ENCODE measurements at places on chromosomes 5 and 9.

GRCh38 chr9:7212101-7212500 is 454.3 kb downstream of the KDM4C start:
- DNase-seq = no peak

- no peak for DNase-seq
These were observed 211.2 kb downstream of the GADD45G start for GRCh38 chr9:89815903-89816573.

- DNase-seq = no peak
These were observed 3.9 kb upstream of the NEURL1B start for GRCh38 chr5:172637110-172637580.

DNA sequence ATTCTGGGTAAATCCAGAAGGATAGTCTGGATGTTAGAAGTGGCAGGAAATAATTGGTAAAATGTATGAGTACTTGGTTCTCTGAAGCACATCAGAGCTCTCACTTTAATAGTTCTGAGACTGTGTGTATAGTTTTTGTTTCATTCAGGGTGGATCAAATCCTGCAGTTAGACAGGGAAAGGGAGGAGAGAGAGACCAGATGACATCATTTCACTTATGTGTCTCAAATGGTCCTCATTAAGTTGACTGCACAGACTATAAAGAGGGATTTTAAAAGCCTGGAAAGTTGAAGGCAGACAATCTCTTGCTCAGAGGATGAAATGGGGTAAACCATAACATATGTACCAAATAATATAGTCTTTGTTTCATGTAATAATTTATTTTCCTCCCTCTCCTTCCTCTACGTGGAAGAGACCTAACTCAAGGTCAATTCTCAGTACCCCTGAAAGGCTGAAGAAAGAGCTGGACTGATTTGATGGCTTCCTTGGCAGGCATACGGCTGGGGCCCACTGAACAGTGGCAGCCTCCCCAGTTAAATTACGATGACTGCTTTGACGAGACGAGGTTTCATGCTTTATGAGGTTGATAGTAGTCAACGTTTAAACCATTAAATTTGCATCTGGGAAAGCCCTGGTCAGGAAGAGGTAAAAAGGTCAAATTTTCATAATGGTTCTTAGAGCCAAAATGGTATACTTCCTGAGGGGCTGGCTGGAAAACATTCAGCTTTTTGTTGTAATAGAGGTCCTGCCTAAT is 395.1 kb upstream of the RPS23 start:
- DNase-seq = no peak

GRCh38 chr5:103393101-103393754 is 134.7 kb downstream of the MACIR start:
- no peak for DNase-seq

DNA sequence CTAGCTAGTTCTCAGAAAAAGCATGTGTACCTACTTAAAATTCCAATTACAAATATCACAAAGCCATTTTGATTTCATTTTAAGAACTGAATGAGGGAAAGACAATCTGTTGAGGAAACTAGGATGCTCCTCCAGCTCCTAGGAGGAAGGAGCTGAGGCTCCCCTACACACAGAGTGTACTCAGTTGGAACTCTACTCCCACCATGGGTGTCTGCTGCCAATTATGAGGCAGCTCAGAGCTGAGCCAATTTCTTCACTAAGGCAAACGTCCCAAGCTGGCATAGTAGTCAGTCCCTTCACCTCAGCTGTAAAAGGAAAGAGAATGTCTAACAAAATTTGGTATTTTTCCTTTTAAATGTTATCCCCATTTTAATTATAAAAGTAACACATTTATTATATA is 300.0 kb upstream of the TRPC7 start:
- no peak for DNase-seq

DNA sequence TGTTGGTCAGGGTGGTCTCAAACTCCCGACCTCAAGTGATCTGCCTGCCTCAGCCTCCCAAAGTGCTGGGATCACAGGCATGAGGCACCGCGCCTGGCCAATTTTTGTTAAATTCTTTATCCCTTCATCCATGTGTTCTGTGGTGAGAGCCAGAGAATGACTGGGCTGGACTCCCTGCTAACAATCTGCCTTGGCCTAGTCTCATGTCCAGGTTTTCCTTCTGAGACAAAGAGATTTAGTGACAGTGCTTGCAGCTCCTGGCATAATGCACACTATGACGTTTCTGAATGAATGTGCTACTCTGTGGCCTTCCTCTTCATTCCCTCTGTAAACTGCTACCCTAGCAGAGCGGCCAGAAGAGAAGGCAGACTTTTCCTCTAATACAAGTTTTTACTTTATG is 79.3 kb downstream of the FOXD1 start:
- no peak for DNase-seq

DNA sequence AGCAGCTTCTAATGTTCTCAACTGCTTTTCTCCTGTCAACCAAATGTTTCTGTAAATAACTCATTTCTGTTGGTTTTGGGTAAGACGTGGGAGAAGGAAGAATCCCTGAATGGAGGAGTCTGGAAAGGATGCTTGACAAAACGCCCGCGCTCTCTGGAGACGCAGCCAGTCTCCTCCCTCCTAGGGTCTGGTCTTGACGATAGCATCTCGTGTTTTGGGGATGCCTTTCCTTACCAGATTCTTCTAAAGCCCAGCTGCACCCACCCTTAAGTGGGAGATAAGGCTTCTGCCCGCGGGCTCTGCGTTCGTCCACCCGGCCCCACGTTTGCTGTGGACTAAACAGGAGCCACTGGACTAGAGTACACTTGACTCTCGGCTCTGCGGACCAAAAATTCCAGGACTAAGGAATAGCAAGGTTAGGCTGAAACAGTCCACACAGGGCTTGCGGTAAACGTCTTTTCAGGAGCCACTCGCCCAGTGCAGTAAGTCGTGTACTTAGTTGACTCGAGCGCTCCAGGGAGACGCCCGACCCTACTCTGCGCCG is 491 bp upstream of the CTSL start:
- no peak for DNase-seq

Data from stimulated activated CD8-positive, alpha-beta memory T cell treated with anti-CD3 and anti-CD28 coated beads, Interleukin-12 subunit alpha, Interleukin-12 subunit beta, amount 100 ng/mL, for 1 hour (primary cell).